ENCODE measurements at places on chromosomes 7 and 10.
A peak's percentile ranks its signal among the peaks of the same experiment; 100 is the strongest.

DNA sequence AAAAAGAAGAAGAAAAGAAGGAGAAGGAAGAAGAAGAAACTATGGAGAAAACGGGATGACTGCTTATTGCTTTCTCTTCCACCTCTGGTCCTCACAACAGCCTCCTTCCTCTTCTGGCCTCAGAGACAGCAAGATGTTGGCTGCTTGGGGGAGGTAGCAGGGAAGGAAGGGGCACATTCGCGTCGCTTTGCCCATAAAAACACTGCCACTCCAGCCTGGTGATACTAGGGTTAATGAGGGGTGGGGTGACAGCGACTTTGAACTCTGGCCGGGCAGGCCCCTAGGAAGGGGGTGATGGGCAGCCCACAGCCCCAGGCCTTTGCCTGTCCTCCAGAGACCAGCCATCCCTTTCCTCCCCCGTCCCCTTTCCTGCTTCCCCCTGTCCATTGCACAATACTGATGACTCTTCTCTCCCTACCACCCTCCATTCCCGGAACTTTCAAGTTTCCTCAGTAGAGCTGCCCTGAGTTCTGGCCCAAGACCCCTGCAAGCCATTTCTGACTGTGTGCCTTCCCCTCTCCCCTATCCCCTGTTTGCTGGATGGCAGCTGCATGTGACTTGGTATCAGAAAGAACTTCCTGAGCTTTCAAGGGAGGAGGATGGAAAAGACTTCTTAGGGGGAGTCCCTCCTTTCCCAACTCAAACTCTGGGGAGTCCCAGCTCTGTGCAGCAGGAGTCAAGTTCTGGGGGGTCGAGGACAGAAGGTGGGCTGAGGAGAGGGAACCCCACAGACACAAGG lies 2.2 kb upstream of the CUEDC2 start:
- peak; percentile 69 for DNase-seq

GRCh38 chr10:49784681-49785080 lies 22.6 kb upstream of the OGDHL start:
- DNase-seq: no peak

- DNase-seq: peak; percentile 14
Measured at GRCh38 chr10:5334196-5334880, 30.4 kb upstream of the UCN3 start.

DNA sequence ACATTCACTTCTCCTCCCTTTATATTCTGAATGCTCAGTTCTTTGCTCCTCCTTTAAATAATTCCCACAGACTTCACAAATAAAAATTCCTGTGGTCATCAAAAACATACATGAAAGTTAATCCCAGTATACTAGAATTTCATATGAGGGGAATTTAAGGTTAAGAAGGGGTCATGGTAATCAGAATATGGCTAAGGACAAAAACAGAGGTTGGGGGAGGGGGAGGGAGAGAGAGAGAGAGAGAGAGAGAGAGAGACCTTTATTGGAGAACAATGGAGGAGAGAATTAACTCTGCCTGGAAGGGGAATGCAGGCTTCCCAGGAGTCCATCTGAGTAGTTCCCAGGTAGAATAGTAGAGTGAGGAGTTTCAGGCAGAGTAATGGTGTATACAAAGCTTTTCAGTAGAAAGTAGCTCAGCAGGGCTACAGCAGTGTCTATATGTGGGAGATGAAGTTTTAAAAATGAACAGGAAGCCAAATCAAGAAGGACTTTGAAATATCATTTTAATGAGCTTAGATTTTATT lies 5.2 kb upstream of the CUBN start:
- DNase-seq: no peak

- no peak for DNase-seq
Measured at GRCh38 chr7:144255471-144255897, 9.1 kb downstream of the OR2A7 start.

- no peak for DNase-seq
Measured at GRCh38 chr7:81111358-81111757, 192.5 kb upstream of the SEMA3C start.

- no peak for DNase-seq
Measured at GRCh38 chr7:158454631-158455030, 133.0 kb downstream of the PTPRN2 start.

GRCh38 chr10:61529208-61529607 lies 76.0 kb upstream of the TMEM26 start:
- DNase-seq: no peak

GRCh38 chr10:131650169-131650705 lies 250.6 kb upstream of the PPP2R2D start:
- DNase-seq: no peak

- no peak for DNase-seq
Measured at GRCh38 chr7:1109581-1110310, 21.8 kb downstream of the GPER1 start.

DNA sequence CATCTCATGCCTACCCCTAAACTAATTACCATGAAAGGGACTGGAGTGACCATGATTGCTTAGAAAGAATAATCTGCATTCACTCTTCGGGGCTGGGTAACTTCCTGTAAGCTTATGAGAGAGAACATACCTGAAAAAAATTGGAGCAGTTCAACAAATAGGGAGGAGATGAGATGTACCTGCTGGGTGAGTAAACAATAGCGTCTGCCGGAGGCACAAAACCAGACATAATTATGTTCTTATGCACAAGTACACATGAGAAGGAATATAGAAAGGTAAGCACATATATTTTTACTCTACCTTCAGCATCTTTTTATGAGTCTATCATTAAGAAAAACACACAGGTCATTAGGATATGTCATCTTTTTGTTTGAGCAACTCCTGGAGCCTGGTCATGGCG lies 224.6 kb upstream of the FERD3L start:
- no peak for DNase-seq

GRCh38 chr7:148108381-148108780 lies 482.2 kb upstream of the C7orf33 start:
- no peak for DNase-seq

- DNase-seq: no peak
Measured at GRCh38 chr7:24769014-24769830, 12.0 kb upstream of the GSDME start.

All from HL-60 (cell line).